Endothelial cell (in vitro differentiated cells): ENCODE measurements at places on chromosomes 2 and 18. TPM values are rescaled to one million over a fixed set of nuclear protein-coding genes. Genes with fewer than 3 reads are reported as not detected.
A peak's percentile ranks its signal among the peaks of the same experiment; 100 is the strongest.

GRCh38 chr2:222893716-222894115 lies 32.9 kb downstream of the ACSL3 start:
- no peak for DNase-seq

GRCh38 chr2:120679526-120679925 lies 56.1 kb upstream of the GLI2 start:
- no peak for DNase-seq

FOXD4L1 gene
- not detected for total RNA-seq

ONECUT2 gene
- 1.1 TPM for total RNA-seq

DNA sequence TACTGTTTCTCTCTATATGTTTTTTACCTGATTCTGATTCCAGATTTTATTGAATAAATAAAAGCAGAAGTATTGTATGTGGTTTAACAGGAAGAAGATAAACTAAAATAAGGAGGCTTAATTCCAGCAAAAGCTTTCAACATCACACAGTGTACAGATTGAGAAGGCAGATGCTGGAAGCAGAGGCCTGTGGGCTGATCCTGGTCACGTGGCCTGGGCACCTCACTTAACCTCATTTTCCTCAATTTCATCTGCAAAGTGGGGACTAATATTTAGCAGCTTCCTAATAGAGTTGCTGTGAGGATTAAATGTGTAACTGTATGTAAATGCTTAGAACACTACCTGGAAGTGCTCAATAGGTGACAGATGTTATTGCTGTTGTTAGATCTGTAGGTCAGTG lies 58.0 kb downstream of the CDCA7 start:
- DNase-seq, result no peak

DNA sequence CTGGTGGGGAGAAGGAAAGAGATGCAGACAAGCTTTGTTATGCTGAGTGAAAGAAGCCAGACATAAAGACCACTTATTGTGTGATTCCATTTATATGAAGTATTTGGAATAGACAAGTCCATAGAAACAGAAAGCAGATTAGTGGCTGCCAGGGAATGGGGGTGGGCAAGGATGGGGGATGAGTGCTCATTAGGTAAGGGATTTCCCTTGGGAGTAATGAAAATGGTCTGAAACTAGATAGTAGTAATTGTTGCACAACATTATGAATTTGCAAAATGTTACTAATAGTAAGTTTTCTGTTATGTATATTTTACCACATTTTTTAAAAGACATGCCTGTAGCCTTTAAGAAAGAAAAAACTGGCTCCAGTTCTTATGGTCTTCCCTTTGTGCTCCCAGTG lies 154.9 kb downstream of the LNPK start:
- no peak for DNase-seq

PSMA8 gene
- not detected for total RNA-seq

GRCh38 chr2:214503568-214503967 lies 92.7 kb downstream of the VWC2L start:
- no peak for DNase-seq

- DNase-seq, result no peak
These were observed 165.9 kb upstream of the ID2 start for GRCh38 chr2:8515864-8516533.

DNA sequence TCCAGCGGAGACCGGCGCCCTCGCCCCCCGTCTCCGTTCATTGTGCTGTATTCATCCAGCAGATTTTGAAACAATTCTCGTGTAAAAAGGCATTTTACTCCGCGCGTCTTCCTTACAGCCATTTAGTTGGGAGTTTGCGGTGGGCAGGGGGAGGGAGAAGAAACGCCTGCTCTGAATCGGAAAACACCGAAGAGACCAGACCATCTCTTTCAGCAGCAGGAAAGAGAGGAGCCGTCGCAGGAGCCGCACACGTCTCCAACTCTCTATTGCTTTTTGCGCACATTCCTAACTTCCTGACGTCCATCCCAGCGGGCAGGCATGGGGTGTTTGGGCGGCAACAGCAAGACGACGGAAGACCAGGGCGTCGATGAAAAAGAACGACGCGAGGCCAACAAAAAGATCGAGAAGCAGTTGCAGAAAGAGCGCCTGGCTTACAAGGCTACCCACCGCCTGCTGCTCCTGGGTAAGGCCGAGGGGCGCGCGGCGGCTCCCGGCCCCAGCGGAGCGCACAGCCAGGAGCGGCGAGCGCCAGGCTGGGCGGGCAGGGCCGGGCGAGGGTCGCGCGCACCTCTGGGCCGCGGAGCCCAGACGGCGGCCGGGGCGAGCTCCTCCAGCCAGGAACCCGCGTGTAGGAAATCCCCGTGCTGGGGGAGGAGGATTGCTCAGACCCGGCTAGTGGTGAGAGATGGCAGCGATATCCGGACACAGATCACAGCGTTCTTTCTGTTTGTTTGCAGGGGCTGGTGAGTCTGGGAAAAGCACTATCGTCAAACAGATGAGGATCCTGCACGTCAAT lies 63.2 kb downstream of the GNAL start:
- DNase-seq, result peak; percentile 63

MAIP1 gene
- 18.0 TPM for total RNA-seq

DNA sequence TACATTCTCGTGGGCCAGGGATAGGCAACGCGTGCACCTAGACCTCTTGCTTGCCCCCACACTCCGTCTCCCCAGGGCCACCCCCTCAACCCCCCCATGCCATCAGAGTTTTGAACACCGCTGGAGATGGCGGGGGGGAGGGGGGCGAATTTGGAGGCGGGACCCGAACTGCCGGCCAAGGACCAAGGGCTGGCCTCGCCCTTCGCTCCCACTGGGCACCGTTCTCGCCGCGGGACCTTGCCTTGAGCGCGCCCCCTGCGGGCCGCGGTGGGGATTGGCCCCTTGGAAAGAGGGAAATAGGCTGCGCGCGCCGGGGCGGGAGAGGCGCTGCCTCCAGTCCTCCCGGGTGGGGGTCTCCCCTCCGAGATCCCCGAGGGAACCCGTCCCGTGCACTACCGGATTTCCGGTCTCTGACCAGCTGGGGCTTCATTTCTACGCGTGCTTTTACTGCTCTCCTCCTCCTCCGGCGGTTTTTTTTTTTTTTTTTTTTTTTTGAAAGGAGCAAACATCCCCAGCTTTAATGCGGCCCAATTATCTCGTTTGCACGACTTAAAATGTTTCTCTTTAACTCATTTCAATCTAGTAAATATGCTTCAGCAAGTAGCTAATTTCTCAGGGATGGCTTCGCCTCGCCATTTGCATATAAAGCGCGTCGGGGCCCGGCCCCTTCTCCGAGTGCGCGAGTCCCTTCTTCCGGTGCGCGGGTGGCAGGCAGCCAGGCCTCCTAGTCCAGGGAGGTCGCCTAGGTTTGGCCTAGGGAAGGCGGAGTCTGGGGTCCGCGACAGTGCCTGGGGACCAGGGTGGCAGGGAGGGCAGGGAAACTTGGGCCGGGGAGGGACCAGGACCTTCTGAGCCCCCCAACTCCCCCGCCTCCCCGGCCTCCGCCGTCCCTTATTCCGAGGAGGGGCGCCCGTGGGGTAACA lies 10.0 kb upstream of the GBX2 start:
- peak; percentile 92 for DNase-seq

ATP6V1B1 gene
- total RNA-seq, result not detected

RTP5 gene
- not detected for total RNA-seq

- no peak for DNase-seq
These were observed 96.8 kb upstream of the RPRM start for GRCh38 chr2:153575171-153575853.

GRCh38 chr2:235511187-235511661 lies 17.4 kb downstream of the AGAP1 start:
- DNase-seq, result no peak
